ENCODE measurements at places on chromosomes 12 and 14.
A peak's percentile ranks its signal among the peaks of the same experiment; 100 is the strongest.

- peak; percentile 51 for DNase-seq
These were observed 23.1 kb downstream of the BICDL1 start for GRCh38 chr12:120012067-120012621.

DNA sequence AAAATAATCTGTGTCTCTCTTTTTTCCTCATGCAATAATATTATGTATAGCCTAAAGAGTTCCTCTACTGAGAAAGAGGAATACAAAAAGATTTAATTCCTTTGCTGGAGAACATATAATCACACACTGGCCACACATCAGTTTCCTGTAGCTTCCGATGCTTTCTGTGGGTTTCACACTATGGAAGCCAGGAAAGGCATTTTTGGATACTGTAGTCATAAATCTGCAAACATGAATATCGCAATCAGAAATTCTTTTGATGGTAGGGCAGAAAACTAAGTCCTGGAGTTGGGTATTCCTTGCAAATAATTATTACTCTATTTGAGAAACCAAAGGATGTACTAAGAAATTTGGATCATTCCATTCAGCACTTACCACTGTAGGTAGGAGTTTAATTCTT lies 260.0 kb downstream of the ACSS3 start:
- DNase-seq: no peak

- no peak for DNase-seq
These were observed 42.9 kb downstream of the CMAS start for GRCh38 chr12:22088886-22089285.

GRCh38 chr14:58730792-58731464 lies 93.2 kb downstream of the DACT1 start:
- DNase-seq: no peak

DNA sequence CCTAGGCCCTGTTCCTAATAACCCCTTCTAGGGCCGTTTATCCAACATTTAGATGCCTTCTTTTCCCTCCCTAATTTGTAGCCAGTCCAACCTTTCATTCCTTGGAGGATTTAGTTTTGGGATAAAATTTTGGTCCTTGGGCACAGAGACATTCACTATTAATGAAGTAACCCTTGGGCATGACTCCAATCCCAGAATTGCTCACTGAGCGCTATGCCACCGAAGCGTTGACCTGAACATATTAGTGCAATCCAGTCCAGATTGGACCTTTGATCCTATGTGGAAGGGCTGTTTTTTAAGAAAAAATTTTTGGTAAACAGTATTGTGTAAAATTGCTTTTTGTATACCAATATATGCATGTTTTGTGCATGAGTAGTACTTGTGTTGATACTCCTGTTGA lies 10.0 kb downstream of the DACT1 start:
- DNase-seq: no peak

- DNase-seq: peak; percentile 51
These were observed 211.1 kb upstream of the RGS6 start for GRCh38 chr14:71720978-71721624.

GRCh38 chr12:63129927-63130326 lies 21.1 kb downstream of the AVPR1A start:
- DNase-seq: no peak

DNA sequence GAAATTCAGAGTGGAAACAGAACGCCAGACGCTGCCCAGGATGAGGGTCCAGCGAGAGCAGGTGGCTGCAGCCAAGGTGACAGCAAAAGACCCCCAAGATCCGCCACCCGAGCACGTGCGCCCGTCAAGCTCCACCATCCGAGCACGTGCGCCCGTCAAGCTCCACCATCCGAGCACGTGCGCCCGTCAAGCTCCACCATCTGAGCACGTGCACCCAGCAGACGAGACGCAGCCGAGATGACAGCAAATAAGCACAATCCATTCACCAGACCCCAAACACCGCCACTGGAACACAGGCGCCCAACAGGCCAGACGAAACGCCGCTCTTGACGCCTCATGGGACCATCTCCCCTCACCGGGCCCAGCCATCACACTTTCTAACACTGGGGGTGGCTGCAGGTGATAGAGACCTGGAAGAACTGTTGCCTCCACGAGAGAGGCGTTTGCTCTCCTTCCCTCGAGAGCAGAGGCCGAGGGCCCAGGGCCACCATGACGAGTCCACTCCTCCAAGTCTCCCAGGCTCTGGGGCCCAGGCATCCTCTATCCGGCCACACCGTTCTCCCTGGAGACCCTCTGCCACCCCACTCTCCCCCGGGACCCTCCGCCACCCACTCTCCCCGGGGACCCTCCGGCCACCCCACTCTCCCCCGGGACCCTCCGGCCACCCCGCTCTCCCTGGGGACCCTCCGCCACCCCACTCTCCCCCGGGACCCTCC lies 62.1 kb upstream of the GALNT9 start:
- no peak for DNase-seq

DNA sequence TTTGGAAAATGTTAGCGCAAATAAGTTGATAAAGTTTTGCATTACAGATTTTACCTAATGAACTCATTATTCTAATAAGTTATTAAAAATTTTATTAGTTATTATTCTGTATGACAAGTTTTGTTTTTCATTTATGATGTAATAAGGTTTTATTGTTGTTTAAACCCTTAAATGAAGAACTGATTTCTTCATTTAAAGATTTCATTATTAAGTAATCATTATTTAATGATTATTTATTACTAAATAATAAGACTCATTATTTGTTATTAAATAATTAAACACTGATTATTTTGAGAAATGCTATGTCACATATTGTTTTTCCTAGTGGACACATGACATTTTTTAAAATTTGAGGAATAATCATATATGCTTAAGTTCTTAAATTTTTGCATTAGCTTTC lies 34.2 kb downstream of the USP15 start:
- DNase-seq: no peak

DNA sequence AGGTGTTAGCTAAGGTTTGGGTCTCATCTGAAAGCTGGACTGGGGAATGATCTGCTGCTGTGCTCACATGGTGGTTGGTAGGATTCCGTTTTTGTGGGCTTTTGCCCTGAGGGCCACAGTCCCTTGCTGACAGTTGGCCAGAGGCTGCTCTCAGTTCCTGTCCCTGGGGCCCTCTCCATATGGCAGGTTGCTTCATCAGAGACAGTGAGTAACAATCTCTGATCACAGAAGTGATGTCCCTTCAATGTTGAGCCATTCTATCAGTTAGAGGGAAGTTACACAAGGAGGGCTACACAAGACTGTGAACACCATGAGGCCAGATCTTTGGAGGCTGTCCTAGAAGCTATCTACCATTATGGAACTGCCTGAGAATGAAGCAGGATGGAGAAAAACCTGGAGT lies 137.2 kb downstream of the AACS start:
- DNase-seq: no peak

DNA sequence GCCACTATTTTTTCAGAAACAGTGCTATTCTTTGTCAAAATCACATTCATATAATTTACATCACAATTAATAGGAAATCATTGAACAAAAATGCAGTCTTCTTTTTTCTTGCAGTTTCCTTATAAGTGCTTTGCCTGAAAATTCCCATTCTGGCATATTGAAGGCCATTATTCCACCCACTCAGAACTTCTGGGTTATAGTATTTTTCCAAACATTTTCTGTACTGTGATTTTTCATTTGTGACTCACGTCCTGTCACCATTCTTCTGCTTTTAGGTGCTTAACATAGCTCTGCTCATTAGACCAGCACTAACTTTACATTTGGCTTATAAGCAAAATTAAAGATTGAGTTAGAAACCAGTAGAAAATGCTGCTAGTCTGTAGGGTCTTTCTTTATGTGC lies 241.0 kb upstream of the NPAS3 start:
- no peak for DNase-seq

- no peak for DNase-seq
These were observed at the start of gene A2ML1 for GRCh38 chr12:8822298-8822697. TSS of gene A2ML1 (plus strand) at chr12:8822621. CDS start at chr12:8822652, 31 bp downstream.

DNA sequence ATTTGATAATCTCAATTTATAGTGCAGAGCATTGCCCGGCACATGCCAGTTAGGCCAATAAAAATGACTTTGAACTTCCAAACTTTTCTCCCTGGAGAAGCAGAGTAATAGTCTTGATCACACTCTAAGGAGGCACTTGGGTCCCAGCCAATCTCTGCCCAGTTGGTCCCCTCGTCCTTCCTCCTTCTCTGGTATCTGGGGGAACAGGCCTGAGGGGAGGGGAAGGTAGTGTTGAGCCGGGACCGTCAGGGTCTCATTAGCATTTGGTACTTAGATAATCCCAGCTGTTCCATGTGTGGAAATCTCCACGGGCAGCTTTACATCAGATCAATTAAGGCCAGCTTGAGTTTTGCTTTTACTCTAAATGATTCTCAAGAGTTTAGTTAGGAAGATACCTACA lies 70.1 kb downstream of the ZNF641 start:
- no peak for DNase-seq

DNA sequence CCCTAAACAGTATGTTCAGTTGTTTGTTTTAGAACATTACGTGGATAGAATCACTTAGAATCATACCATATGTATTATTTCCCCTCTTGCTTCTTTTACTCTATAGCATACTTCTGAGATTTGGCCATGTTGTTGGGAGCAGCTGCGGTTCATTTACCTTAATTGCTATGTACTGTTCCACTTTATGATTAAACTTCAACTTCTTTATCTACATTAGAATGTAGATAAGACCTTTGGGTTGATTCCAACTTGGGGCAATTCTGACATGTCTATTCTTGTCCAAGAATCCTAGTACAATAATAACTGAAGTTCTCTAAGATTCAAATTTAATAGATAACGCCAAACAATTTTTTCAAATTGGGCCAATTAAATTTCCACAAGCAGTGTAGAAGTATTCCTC lies 80.7 kb downstream of the GRIN2B start:
- DNase-seq: no peak

DNA sequence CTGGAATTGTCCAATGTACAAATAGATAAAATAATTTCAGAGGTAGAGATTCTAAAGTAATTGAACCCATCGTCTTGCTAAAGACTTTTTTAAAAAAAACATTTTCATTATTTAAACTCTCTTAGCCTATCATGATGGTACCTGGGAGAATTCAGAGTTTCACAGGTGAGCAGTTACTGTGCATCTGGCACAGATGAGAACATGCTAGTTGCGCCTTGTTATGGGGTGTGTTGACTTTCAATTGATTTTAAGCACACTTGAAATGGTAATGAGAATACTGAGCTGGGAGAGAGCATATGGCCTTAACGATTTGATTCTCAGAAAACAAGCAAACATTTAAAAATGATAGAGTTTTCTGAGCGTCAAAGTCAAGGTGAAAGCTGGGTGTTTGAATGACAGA lies 66.6 kb downstream of the FLRT2 start:
- no peak for DNase-seq

GRCh38 chr14:100599981-100600380 lies 12.8 kb upstream of the BEGAIN start:
- DNase-seq: no peak

DNA sequence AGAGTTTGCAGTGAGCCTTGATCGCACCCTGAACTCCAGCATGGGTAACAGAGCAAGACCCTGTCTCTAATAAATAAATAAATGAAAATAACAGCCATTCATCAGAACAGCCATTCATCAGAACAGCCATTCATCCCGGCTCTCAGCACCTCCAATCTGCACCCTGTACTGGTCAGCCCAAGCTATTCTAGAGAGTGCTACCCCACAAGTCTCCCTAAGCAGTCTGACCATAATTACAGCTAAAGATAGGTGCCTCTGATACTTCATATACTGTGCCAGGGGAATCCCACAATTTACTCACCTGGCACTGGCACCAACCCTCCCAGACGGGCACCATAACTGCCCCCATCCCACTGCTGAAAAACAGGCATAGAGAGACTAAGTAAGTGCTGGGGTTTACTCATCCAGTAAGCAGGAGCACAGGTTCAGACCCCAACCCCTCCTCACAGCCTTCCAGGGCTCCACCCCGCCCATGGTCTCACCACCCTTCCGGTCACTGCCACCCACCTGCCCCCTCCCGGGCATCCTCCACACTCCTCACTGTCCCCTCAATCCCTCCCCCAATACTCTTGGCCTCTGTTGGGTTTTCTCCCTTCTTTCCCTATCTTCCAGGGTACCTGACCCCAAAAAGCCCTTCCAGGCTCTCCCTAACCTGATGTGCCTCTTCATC lies 15.2 kb upstream of the EIF5 start:
- DNase-seq: no peak

GRCh38 chr12:124110372-124110883 lies 137.4 kb downstream of the ZNF664 start:
- DNase-seq: no peak

DNA sequence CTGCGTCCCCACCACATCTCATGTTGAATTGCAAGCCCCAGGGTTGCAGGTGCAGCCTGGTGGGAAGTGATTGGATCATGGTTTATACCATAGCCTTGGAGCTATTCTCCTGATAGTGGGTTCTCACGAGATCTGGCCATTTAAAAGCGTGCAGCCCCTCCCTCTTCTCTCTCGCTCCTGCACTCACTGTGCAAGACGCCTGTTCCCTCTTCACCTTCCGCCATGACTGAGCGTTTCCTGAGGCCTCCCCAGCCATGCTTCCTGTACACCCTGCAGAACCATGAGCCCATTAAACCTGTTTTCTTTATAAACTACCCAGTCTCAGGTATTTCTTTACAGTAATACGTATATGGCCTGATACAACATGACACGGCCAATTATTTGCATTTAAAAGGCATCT lies 146.6 kb downstream of the RIMBP2 start:
- DNase-seq: no peak

- DNase-seq: no peak
These were observed 149.0 kb downstream of the TGFB3 start for GRCh38 chr14:75832621-75833297.

GRCh38 chr12:126907900-126908764 lies 1358.8 kb upstream of the TMEM132C start:
- DNase-seq: no peak

DNA sequence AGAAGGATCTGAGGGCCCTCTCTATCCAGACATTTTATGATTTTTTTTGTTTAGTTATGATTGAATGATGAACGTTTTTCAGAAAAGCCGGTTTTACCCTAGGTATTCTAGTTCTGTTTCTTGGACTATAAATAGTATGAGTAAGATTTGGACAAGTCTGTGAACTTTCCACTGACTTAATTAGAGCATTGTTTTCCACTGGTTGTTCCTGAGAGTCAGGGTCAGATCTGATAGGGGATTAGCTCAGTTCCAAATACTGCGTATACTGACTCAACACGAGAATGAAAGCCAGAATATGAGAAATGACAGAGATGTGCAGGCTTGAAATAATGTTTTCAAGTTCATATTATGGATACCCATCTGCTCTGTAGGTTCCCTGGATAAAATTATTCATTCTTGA lies 361.6 kb downstream of the AEBP2 start:
- no peak for DNase-seq

DNA sequence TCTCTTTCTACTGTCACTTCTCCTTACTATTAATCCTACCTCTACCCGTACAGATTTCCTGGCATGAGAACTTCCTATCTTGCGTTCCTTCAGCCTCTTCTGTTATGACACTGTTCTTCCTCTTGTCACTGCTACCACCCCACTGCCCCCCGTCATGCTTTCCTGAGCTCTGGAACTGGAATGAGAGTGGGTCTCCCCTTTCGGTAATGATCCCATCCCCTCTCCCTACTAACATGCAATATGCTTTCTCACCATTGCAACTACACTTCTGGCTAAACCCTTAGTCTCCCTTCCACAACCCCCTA lies 4.9 kb upstream of the AP1G2 start:
- DNase-seq: no peak
